ENCODE measurements at places on chromosomes 6 and 20.
A peak's percentile ranks its signal among the peaks of the same experiment; 100 is the strongest.

GRCh38 chr6:61100072-61100471 is 1186.0 kb downstream of the KHDRBS2 start:
- no peak for DNase-seq

GRCh38 chr6:134288538-134289203 is 29.2 kb downstream of the SGK1 start:
- no peak for DNase-seq

GRCh38 chr6:129754750-129755149 is 44.8 kb upstream of the ARHGAP18 start:
- no peak for DNase-seq

DNA sequence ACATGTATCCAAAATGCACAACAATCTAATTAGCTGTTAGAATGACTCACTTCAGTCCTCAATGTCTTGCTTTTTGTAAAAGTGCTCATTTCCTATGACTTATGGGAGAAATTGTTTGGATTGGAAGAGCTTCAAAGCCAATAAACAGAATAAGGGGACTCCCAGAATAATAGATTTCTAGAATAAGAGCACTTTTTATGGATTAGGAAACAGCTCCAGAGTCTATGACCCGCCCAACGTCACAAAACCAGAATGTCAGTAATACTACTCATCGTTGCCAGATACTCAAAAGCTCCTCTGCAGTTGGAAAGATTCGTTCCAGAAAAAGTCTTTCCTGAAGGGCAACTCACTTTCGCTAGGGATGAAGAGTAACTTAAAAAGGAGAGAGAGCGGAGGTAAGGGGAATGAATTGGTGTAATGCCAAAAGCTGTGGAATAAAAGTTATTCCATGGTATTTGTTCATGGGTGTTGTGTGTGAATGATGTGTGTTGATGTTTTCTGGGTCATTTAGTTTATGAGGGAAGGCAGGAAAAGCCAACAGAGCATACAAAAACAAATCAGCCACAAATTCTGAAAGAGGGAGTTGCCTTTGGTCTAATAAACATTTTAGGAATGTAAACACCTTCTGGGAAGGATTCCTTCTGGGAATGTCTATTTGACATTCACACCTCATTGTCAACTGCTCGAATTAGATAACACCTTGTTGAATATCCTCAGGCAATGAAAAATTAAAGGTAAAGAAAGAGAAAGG is 64.6 kb downstream of the SYNE1 start:
- no peak for DNase-seq

- DNase-seq = no peak
These were observed 61.2 kb downstream of the SRC start for GRCh38 chr20:37407019-37407566.

GRCh38 chr6:44795326-44795725 is 407.8 kb downstream of the CDC5L start:
- no peak for DNase-seq

DNA sequence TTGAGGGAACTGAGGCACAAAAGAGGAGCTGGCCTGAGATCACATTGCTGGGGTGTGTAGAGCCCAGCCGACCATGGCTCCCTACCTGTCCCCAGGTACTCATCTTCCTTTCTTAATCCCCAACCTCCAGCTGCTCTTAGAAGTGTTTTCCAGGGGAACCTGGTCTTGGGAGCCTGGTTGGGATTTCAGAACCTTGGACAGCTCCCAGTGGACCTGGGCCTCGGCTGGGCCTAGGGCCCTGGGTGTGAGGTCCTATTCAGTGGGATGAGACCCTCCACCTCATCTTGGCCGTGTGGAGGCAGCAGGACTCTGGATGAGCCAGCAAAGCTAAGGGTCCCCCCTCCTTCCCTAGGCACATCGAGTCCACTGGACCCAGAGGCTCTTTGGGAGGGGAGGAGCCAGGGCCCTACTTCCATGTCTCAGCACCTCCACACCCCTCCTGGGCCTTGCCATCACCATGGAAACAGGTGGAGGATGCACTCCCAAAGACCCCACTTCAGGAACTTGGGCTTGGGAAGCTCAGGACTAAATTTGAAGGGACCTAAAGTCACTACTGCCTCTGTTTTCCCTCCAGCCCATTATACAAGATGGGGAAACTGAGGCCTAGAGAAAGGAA is 38.5 kb downstream of the DLGAP4 start:
- DNase-seq = no peak

DNA sequence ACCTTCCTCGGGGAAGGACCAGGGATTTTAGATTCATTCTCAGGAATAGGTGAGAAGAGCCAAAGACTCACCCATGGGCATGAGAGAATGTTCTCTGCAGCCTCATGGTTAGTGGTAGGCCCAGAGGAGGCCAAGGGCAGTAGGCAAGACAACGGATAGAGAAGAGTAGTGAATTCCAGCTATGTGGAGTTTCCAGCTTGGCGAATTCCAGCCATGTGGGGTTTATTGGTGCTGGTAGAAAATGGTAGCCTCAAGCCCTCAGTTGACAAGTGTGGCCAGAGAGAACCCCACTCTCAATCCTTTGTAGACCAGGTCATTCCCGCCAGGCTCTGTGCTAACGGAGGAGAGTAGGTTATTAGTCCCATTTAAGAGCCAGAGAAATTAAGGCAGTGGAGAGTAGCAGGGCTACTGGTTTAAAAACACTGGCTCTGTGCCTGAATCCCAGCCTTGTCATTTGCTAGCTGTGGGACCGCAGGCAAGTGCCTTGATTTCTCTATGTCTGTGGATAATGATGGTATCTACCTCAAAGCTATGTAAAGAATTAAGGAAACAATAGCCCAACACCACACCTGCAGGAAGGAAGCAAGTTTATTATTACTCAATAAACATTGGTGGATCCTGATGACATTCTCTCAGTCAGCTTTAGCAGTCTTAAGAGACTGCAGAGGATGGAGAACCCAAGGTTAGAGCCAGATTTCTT is 2.0 kb upstream of the SLC9A8 start:
- peak; percentile 38 for DNase-seq
